ENCODE measurements at places on chromosomes 1 and 21.
A peak's percentile ranks its signal among the peaks of the same experiment; 100 is the strongest.

GRCh38 chr1:231750296-231750695, 123.7 kb downstream of the DISC1 start:
- no peak for DNase-seq

DNA sequence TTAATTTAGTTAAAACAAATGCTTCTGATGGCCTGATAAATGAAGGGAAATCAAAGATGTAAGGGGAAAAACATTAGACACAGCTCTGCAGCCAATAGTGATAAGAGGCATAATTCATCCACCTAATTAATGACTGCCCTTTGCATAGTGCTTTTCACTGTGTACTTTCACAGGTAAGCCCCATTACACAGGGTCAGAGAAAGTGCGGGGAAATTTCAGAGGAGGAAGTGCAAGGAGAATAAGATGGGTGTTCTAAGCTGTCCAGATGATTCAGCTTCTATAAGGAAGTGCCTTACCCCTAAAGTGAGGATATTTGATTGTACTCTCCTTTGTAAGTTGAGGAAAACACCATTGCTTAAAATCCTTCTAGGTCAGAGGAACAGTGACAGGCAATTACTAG, 88.0 kb downstream of the NR5A2 start:
- no peak for DNase-seq

DNA sequence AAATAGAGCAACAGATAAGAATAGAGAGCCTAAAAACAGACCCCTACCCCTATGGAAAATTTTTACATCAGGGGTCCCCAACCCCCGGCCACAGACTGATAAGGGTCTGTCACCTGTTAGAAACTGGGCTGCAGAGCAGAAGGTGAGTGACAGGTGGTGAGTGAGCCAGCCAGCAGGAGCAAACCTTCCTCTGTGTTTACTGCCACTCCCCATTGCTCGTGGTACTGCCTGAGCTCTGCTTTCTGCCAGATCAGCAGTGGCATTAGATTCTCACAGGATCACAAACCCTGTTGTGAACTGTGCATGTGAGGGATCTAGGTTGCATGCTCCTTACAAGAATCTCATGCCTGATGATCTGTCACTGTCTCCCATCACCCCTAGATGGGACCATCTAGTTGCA, 174.1 kb downstream of the FOXD2 start:
- no peak for DNase-seq

- peak; percentile 14 for DNase-seq
Measured at GRCh38 chr1:166905900-166906299, 29.8 kb upstream of the TADA1 start.

DNA sequence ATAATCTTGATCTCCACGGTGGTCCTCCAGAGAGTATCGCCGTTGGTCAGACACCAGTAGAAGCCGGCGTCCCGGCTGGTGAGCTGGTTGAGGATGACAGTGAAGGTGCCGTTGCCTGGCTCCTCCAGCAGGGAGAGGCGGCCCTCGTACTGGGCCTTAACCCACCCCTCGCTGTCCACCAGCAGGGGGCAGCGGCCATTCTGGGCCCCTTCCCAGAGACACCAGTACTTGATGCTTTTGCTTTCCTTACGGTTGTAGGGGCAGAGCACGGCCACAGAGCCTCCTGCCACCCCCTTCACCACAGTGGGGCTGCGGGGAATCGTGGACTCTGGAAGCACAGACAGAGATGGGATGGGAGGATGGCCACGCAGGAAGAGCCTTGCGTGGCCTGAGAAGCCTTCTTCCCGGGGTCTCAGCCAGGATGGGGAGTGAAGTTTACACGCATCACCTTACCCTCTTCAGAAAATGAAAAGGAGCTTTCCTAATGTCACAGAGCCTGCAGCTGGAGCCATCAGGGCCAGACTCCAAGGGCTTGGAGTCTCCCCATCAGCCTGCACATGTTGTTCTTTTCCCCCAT, 10.7 kb downstream of the PIGR start:
- no peak for DNase-seq

DNA sequence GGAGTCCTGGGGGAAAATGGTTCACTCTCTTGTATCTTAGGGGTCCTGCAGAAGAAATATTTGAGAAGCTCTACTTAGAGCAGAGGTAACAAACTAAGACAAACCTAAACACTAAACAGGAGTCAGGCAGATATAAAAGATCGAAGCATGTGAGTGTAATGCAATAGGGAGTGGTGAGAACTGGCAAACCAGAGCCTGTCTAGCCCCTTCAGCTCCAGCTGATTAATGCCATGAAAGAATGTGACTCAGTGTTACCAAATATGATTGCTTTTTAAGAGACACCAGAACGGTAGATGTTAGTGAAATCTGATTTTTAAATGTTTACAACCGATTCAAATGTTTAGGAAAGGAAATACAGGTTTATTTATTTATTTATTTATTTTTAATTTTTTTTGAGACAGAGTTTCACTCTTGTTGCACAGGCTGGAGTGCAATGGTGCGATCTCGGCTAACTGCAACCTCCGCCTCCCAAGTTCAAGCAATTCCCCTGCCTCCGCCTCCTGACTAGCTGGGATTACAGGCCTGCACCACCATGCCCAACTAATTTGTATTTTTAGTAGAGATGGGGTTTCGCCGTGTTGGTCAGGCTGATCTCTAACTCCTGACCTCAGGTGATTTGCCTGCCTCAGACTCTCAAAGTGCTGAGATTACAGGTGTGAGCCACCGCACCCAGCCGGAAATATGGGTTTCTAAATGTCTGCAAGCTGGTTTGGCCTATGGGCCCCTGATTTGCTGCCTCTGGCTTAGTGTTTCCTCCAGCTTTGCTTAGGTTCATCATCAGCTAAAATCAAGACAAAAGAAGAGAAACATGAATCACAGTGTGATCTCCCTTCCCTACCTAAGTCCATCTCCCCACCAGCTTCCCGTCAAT, 12.2 kb downstream of the TXNIP start:
- no peak for DNase-seq

- DNase-seq = no peak
Measured at GRCh38 chr1:156703741-156704140, 1.6 kb downstream of the CRABP2 start.

GRCh38 chr21:25913479-25913878, 178.7 kb downstream of the GABPA start:
- no peak for DNase-seq
